Ovary (tissue), 10 donors: ENCODE measurements at places on chromosomes 1 and 21. TPM values are rescaled to one million over a fixed set of nuclear protein-coding genes. Genes with fewer than 3 reads are reported as not detected.

Gene KRTAP19-1
- not detected for total RNA-seq

Gene GBP6
- total RNA-seq, result 0.57 TPM

Gene SAMD11
- 2.3 TPM for total RNA-seq

Gene BLACAT1
- total RNA-seq, result 0.60 TPM

Gene BRINP3
- total RNA-seq, result not detected

Gene SETDB1
- 34.2 TPM for total RNA-seq

Gene FGR
- 4.2 TPM for total RNA-seq

DNA sequence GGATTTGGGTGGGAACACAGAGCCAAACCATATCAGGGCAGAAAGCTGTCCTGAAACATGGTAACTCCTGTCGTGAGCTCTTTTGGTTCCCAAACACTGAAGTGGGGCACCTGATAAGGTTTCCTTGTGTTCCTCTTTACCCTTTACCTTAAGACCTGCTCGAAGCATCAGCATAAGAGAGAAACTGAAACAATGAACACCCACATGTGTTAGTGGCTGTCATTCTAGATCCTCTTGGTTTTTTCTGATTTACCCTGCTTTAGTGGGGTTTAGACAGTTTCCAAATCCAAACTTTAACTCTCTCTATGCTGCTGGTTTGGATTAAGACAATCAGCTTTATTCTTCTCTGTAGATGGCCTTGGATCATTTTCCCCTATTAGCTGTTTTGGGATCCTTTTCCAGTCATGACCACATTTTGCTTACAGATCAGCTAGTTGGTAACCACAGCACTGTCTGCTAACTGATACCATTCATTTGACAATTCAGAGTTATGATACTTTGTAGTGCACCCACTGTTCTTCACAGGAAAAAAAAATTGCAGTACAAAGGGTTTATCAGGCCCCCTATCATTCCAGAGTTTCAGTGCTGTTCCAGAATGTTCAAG is 975 bp upstream of the MNDA start:
- H3K4me1 ChIP-seq, result no peaks in the 10 kb centered on the region
- H3K27ac ChIP-seq, result no peak overlapping the region
- no peaks in the 10 kb centered on the region for H3K36me3 ChIP-seq
- no peak overlapping the region for H3K4me3 ChIP-seq
- no peaks in the 10 kb centered on the region for H3K27me3 ChIP-seq

- peaks cover 2% of the 10 kb centered on the region for H3K4me1 ChIP-seq
- no peaks in the 10 kb centered on the region for H3K36me3 ChIP-seq
- DNase-seq, result no peak
- H3K4me3 ChIP-seq, result no peak overlapping the region
- no peak overlapping the region for H3K27ac ChIP-seq
These were observed 109.8 kb downstream of the RHOU start for GRCh38 chr1:228845101-228845500.

DNA sequence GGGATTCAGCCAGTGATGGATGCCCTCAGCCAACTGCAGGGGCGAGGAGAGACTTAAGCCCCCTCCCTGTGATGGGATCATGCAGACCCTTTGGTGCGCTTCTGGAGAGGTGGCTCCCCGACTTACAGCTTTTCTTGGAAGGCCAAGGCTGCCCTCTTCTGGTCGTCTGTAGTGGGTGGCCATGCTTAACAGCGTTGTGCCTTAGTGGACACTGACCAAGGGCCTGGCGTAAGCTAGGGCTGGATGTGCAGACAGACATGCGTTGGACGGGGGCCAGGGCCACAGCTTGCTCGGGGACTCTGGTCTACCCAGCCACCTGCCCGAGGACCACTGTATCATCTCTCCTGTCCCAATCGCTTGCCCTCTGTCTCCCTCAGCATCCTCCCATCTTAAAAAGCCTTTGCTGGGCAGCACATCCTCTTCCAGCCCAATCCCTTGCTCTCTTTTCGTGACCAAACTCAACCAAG is 5.5 kb downstream of the AZIN2 start:
- no peak overlapping the region for H3K4me3 ChIP-seq
- no peaks in the 10 kb centered on the region for H3K36me3 ChIP-seq
- no peaks in the 10 kb centered on the region for H3K27me3 ChIP-seq
- no peak overlapping the region for H3K27ac ChIP-seq

DNA sequence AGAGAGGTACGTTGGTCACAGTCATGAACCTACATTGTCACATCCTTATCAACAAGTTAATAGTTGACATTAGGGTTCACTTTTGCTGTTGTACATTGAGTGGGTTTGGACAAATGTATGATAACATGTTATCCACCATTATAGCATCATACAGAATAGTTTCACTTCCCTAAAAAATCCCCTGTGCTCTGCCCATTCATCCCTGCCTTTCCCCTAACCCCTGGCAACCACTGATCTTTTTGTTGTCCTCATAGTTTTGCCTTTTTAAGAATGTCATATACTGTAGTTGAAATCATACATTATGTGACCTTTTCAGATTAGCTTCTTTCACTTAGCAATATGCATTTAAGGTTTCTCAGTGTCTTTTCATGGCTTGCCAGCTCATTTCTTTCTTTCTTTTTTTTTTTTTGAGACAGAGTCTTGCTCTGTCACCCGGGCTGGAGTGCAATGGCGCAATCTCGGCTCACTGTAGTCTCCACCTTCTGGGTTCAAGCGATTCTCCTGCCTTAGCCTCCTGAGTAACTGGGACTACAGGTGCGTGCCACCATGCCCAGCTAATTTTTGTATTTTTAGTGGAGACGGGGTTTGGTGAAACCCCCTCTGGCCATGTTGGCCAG is 50.6 kb downstream of the UCK2 start:
- no peaks in the 10 kb centered on the region for H3K27me3 ChIP-seq
- H3K27ac ChIP-seq, result no peak overlapping the region
- H3K36me3 ChIP-seq, result no peaks in the 10 kb centered on the region
- H3K4me3 ChIP-seq, result no peak overlapping the region
- no peak for DNase-seq
- H3K4me1 ChIP-seq, result no peaks in the 10 kb centered on the region

DNA sequence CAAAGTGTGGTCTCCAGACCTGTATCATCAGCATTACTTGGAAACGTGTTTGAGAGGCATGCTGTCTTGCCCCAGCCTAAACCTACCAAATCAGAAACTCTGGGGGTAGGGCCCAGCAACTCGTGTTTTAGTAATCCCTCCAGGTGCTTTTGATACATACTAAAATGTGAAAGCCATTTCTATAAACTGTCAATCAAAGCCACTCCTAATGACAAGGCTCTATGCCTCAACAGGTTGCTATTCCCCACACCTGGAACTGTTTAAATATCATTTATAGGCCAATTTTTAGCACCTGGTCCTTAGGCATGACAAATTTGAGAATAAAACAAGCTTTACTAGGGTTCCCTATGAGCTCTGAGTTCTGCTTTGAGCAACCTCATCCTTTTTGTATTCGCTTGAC is 158.7 kb upstream of the NR5A2 start:
- DNase-seq, result no peak
- H3K4me1 ChIP-seq, result no peaks in the 10 kb centered on the region
- no peaks in the 10 kb centered on the region for H3K27me3 ChIP-seq
- H3K4me3 ChIP-seq, result no peak overlapping the region
- H3K27ac ChIP-seq, result no peak overlapping the region

- DNase-seq, result no peak
- no peak overlapping the region for H3K27ac ChIP-seq
These were observed 216.6 kb downstream of the MRPL39 start for GRCh38 chr21:25390701-25391100.

DNA sequence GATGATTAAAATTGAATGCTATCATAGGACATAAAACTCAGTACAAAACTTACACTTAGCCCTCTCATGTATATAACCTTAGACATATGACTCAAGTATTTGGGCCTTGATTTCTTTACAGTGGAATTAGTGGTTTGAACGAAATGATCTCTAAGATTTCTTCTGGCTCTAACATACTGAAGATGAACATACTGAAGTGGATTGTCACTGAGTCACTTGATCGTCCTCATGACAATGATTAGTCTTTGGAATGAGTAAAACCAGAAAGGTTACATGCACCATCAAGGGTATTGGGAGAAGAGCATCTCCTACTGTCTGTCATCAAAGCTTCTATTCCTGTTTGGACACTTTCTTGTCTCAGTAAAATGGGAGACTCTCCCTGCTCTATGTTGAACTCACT is 17.4 kb downstream of the FMN2 start:
- H3K4me3 ChIP-seq, result no peak overlapping the region
- DNase-seq, result no peak
- no peaks in the 10 kb centered on the region for H3K27me3 ChIP-seq
- no peak overlapping the region for H3K27ac ChIP-seq
- no peaks in the 10 kb centered on the region for H3K36me3 ChIP-seq
- no peaks in the 10 kb centered on the region for H3K4me1 ChIP-seq

- H3K27me3 ChIP-seq, result no peaks in the 10 kb centered on the region
- no peaks in the 10 kb centered on the region for H3K36me3 ChIP-seq
- H3K27ac ChIP-seq, result no peak overlapping the region
These were observed 133.4 kb downstream of the DMRTB1 start for GRCh38 chr1:53592521-53592982.

GRCh38 chr1:166836733-166837132 is 2.5 kb upstream of the POGK start:
- H3K27me3 ChIP-seq, result no peaks in the 10 kb centered on the region
- no peak for DNase-seq
- H3K36me3 ChIP-seq, result no peaks in the 10 kb centered on the region
- no peak overlapping the region for H3K27ac ChIP-seq

DNA sequence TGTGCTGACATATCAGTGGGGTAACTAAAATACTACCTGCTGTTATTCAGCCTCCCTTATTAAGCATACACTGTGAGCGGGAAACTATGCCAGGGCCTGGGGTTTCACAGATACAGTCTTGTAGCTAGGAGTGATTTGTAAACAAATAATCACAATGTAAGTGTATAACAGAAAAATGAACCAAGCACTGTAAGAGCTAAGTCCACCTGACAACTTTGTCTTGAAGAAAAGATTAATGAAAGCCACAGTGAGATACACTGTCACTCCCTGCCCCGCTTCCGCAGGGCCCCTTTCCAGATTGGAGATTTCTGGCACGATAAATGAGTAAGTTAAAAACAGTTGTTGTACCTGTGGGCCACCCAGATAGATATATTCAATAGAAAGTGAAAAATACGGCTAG is 4.8 kb downstream of the RCAN3 start:
- no peak overlapping the region for H3K4me3 ChIP-seq
- H3K4me1 ChIP-seq, result no peaks in the 10 kb centered on the region
- DNase-seq, result no peak
- H3K27ac ChIP-seq, result no peak overlapping the region

GRCh38 chr1:61323681-61324328 is 241.4 kb downstream of the NFIA start:
- H3K36me3 ChIP-seq, result no peaks in the 10 kb centered on the region
- H3K27me3 ChIP-seq, result no peaks in the 10 kb centered on the region
- no peak for DNase-seq
- H3K27ac ChIP-seq, result no peak overlapping the region
- H3K4me3 ChIP-seq, result no peak overlapping the region

- H3K36me3 ChIP-seq, result no peaks in the 10 kb centered on the region
- no peak overlapping the region for H3K27ac ChIP-seq
- peaks cover 1% of the 10 kb centered on the region for H3K4me1 ChIP-seq
- H3K4me3 ChIP-seq, result no peak overlapping the region
- no peak for DNase-seq
These were observed 220.1 kb downstream of the ST6GALNAC3 start for GRCh38 chr1:76294482-76295194.

GRCh38 chr1:154798645-154799044 is 71.4 kb downstream of the KCNN3 start:
- no peak overlapping the region for H3K4me3 ChIP-seq
- H3K27me3 ChIP-seq, result no peaks in the 10 kb centered on the region
- H3K27ac ChIP-seq, result no peak overlapping the region
- no peaks in the 10 kb centered on the region for H3K4me1 ChIP-seq
- no peaks in the 10 kb centered on the region for H3K36me3 ChIP-seq

DNA sequence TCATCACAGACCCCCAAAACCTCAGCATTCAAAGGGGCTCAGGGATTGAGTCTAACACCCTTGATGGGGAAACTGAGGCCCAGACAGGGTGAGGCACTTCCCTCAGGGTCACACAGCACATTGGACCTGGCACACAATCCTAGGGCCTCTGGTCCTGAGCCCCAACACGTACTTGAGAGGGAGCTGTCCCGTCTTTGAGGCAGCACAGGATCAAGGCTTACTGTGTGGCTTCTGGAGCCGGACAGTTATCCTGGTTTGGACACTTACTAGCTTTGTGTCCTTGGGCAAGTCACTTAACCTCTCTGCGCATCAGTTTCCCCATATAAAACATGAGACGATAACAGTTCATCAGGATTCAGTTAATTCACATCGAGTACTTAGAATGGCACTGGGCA is 26.5 kb downstream of the RUNX3 start:
- no peak overlapping the region for H3K4me3 ChIP-seq
- no peaks in the 10 kb centered on the region for H3K4me1 ChIP-seq
- no peak overlapping the region for H3K27ac ChIP-seq
- H3K36me3 ChIP-seq, result no peaks in the 10 kb centered on the region

GRCh38 chr1:88168126-88168525 is 515.9 kb upstream of the PKN2 start:
- no peaks in the 10 kb centered on the region for H3K4me1 ChIP-seq
- no peak overlapping the region for H3K4me3 ChIP-seq
- H3K27me3 ChIP-seq, result no peaks in the 10 kb centered on the region
- DNase-seq, result no peak
- no peak overlapping the region for H3K27ac ChIP-seq

DNA sequence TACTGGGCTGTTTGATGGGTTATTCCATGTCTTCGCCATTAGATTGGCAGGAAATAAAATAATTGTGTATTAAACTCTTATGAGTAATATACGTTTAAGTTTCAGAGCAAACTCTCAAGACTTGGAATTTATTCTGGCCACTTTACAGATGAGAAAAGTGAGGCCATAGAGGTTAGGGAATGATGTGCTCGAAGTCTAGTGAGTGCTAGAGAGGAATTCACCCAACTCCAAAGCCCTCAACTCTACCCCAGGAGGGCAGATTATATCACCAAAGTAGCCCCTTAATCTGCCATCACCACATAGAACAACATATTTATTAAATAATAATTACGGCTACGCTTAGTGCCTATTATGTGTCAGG is 440 bp upstream of the MUL1 start:
- H3K4me1 ChIP-seq, result peaks cover 5% of the 10 kb centered on the region
- peak overlapping the region; percentile 93 for H3K4me3 ChIP-seq
- no peaks in the 10 kb centered on the region for H3K27me3 ChIP-seq
- peak overlapping the region; percentile 62 for H3K27ac ChIP-seq

- H3K4me1 ChIP-seq, result no peaks in the 10 kb centered on the region
- DNase-seq, result no peak
- no peaks in the 10 kb centered on the region for H3K27me3 ChIP-seq
- no peak overlapping the region for H3K27ac ChIP-seq
- H3K36me3 ChIP-seq, result no peaks in the 10 kb centered on the region
- H3K4me3 ChIP-seq, result no peak overlapping the region
These were observed 646 bp downstream of the BNIPL start for GRCh38 chr1:151037032-151037431.

- H3K27me3 ChIP-seq, result no peaks in the 10 kb centered on the region
- H3K27ac ChIP-seq, result no peak overlapping the region
- no peak overlapping the region for H3K4me3 ChIP-seq
These were observed 897 bp downstream of the CYYR1 start for GRCh38 chr21:26572076-26572701.
